Caco-2 (cell line): ENCODE measurements at places on chromosomes 1 and 21.

GRCh38 chr1:154748405-154748775, 121.7 kb downstream of the KCNN3 start:
- no peak for DNase-seq

DNA sequence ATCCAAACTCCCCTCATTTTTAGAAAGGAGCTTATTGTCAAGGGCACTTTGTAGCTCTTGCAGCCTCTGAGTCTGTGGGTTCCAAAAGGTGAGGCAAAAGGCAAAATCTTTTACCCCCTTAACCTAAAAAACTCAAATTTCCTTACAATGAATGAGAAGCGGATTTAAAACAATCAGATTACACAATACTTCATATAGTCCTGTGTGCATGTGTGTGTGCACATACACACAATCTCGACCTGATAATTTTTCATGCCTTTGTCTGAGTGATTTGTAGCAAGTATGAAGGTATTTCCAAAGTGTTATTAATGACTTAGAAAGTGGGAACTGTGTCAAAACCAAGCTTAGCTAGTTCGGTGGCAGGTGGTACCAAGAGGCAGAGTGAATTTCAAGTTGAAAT, 42.9 kb downstream of the GRIK1 start:
- no peak for DNase-seq

- DNase-seq: peak; percentile 35
These were observed at the start of gene PRDM2 for GRCh38 chr1:13699936-13700520. Gene PRDM2, plus strand, starts transcription at chr1:13700188. Its CDS starts 15,418 bp downstream, at chr1:13715606.

GRCh38 chr1:219419065-219419464, 193.8 kb downstream of the ZC3H11B start:
- no peak for DNase-seq

- no peak for DNase-seq
These were observed 141.2 kb upstream of the ST6GALNAC5 start for GRCh38 chr1:76725864-76726619.

DNA sequence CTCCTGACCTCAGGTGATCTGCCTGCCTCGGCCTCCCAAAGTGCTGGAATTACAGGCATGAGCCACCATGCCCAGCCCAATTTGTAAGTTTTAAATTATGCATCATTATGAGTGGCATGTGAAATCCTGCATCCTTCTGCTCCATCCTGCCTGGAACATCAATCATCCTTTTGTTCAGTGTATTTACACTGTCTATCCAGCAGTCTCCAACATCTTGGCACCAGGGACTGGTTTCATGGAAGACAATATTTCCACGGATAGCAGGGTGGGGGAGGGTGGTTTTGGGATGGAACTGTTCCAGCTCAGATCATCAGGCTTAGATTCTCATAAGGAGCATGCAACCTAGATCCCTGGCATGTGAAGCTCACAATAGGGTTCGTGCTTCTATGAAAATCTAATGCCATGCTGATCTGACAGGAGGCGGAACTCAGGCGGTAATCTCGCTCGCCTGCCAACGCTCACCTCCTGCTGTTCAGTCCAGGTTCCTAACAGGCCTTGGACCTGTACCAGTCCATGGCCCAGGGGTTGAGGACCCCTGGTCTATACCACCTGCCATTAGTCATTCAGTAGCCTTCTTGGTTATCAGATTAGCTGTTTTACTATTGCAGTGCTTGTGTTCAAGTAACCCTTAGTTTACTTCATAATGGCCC, 22.2 kb upstream of the TCEA3 start:
- DNase-seq: no peak

DNA sequence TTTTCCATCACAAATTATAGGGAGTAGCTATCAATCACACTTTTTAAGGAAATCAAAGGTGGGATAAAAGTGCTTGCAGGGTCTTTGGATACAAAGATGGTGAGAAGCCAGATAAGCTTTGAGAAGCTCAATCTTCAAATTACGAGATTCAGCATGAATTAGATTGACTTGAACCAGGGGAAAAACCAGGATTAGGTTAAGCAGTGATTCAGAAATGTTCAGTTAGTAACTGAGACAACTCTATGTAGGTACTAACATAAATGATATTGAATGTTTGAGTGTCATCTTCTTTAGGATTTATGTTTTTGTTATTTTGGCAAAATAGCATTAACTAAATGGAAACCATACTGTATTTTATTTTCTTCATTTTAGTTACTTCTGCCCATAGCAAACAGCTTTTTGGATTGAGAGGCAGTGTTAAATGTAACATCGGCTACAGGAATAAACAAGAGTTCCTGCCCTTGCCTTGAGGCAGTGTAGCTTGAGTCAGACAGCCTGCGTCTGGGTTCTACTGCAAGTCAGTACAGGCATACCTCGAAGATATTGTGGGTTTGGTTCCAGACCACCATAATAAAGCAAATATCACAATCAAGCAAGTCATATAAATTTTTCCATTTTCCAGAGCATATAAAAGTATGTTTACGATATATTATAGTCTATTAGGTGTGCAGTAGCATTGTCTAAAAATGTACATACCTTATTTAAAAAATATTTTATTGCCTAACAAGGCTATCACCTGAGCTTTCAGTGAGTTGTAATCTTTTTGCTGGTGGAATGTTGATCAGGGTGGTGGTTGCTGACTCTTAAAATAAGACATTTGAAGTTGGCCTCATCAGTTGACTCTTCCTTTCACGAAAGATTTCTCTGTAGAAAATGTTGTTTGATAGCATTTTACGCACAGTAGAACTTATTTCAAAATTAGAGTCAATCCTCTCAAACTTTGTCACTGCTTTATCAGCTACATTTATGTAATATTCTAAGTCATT, 36.9 kb upstream of the BACH1 start:
- DNase-seq: no peak

DNA sequence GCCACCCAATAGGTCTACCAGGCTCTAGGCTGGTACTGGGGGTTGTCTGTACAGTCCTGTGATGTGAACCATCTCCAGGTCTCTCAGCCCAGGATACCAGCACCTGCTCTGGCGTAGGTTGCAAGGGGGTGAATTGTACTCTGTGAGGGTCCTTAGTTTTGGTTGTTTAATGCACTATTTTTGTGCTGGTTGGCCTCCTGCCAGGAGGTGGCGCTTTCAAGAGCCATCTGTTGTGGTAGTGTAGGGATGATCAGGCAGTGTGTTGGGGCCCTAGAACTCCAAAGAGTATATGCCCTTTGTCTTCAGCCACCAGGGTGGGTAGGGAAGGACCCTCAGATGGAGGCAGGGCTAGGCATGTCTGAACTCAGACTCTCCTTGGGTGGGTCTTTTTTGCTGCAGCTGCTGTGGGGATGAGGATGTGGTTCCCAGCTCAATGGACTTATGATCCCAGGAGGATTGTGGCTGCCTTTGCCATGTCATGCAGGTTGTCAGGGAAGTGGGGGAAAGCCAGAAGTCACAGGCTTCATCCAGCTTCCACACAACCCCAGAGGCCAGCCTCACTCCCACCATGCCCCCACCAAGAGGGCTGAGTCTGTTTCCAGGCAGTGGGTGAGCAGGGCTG, 301.8 kb upstream of the CHRM3 start:
- DNase-seq: no peak

DNA sequence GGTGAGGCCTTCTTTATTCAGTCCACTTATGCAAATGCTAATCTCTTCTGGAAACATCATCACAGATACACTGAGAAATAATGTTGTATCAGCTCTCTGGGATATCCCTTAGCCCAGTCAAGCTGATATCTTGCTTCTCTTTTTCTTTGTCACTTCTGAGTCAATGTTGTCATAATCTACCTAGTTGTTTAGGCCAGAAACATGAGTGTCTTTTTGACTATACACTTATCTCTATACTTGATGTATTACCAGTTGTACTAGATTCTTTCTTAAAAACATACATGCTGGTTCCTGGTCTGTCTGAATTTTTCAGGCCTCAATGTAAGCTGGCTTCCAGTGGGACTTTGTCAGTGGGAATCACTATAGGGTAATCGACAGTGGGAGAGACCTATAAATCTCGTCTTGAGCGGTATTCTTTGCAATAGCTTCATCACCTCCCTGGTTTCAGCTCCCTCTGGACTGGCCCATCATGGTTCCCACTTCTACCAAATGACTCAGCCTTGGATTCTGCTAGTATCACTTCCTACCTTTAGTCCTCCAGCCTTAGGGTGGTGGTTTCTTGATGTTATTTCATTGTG, 135.2 kb upstream of the CYYR1 start:
- DNase-seq: no peak

- DNase-seq: no peak
These were observed 26.4 kb upstream of the IFNAR2 start for GRCh38 chr21:33203371-33203724.

GRCh38 chr1:230249695-230250480, 176.2 kb downstream of the PGBD5 start:
- no peak for DNase-seq

DNA sequence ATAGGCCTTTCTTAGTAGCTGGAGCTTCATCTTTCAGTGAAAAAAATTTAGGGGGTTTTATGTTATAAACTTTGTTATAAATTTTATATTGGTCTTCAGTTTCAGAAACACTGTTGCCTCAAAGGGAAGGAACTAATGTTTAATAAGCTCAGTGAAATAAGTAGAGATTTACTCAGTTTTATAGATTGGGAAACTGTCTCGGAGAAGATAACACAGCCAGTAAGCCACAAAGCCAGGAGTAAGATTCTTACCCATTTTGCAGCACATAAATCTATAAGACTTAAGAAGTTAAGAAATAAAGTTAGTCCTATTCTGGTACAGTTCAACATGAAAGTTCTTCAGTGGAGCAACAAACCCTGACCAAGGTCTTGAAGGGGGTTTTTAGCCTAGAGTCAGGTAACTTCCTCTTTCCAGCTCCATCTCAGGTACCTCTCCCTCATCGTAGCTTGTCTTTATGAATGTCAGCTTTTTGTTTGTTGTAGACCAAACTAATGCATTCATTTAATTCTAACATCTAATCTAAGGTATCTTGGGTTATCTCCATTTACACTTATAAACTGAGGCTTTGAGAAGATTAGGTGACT, 3.3 kb downstream of the KPNA6 start:
- no peak for DNase-seq

DNA sequence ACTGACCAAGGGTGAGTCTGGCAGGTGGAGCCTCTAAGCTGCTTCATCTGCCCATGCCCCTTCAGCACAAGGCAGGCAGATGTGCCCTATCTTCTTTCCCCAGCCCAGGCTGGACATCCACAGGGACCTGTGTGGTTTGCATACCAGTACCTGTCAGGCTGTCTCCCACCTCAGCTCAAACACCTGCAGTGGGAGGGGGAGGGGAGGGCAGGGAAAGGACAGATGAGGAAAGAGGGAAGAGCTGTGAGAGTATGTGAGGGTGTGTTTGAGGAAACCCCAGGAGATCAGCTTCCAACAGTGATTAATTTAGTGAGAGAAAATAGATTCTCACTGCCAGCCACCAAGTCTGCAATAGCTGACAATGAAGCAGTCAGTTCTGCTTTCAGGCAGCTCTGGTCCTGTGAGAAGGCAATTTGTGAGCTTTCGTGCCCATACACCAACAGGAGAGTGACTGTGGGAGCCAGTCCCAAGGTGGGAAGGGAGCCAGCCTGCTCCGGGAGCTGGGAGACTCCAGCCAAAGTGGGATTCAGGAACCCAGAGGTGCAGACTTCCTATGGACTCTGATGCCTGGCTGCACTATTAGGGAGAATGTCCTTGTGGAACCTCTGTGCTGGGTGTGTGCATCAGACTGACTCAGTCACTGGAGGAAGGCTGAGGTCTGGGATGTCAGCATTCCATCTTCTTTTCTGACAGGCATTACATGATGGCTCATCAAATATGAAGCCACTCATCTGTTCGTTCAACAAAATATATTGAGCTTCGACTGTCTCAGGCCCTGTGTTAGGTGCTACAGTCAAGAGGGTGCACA, 59.7 kb downstream of the TNR start:
- no peak for DNase-seq

- DNase-seq: no peak
These were observed 17.0 kb upstream of the L1TD1 start for GRCh38 chr1:62177621-62178020.

DNA sequence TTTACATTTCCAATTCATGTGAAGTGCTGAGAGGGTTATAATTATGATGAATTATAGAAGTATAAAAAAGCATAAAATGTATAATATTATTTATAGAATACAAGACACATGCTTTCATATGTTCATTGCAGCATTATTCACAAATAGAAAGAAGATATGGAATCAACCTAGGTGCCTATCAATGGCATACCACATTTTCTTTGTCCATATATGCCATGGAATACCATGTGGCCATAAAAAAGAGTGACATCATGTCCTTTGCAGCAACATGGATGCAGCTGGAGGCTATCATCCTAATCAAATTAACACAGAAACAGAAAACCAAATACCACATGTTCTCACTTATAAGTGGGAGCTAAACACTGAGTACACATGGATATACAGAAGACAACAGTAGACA, 85.1 kb upstream of the C1orf105 start:
- DNase-seq: no peak

DNA sequence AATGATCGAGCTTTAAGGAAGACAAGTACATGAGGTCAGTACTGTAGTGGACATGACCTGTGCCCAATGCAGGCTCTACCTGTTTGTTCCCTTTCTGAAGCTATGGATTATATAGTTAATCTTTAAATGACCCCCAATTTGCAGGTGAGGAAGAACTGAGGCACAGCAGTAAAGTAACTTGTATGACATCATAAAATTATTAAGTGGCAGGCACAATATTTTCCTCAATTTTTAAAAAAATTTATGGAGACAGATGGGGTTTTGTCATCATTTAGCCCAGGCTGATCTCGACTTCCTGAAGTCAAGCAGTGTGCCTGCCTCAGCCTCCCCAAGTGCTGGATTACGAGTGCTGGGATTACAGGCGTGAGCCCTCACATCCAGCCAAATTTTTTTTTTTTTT, 3.6 kb upstream of the GATAD2B start:
- no peak for DNase-seq

GRCh38 chr1:158285756-158286241, 3.9 kb upstream of the CD1C start:
- no peak for DNase-seq

GRCh38 chr1:100325415-100326324, 26.6 kb upstream of the CDC14A start:
- DNase-seq: no peak

GRCh38 chr21:37861561-37861960, 54.7 kb downstream of the KCNJ6 start:
- DNase-seq: no peak
